Activated CD8-positive, alpha-beta T cell treated with anti-CD3 and anti-CD28 coated beads for 36 hours (primary cell): ENCODE measurements at places on chromosomes 12 and 14. TPM values are rescaled to one million over a fixed set of nuclear protein-coding genes. Genes with fewer than 3 reads are reported as not detected.

Gene NELL2
- total RNA-seq: 99.7 TPM

Gene SERPINA10
- total RNA-seq: not detected

Gene PTCSC3
- not detected for total RNA-seq

Gene CACNA2D4
- 4.2 TPM for total RNA-seq

Gene FOXG1
- not detected for total RNA-seq

Gene OVCH1
- not detected for total RNA-seq

Gene ZBTB39
- total RNA-seq: 5.5 TPM

Gene TCL1B
- total RNA-seq: not detected

Gene ATP5F1B
- total RNA-seq: 869 TPM

Gene PYGL
- total RNA-seq: 1.6 TPM

Gene STX2
- 12.4 TPM for total RNA-seq

Gene TAS2R31
- 1.5 TPM for total RNA-seq

Gene LUM
- not detected for total RNA-seq

Gene NAA25
- total RNA-seq: 48.3 TPM

Gene SDSL
- not detected for total RNA-seq

Gene IFNG-AS1
- not detected for total RNA-seq

Gene SALL2
- total RNA-seq: 2.9 TPM

Gene NGB
- not detected for total RNA-seq

Gene ATF7
- 22.0 TPM for total RNA-seq

Gene RNASE2
- total RNA-seq: not detected
